Sigmoid colon (tissue), 7 donors: ENCODE measurements at places on chromosomes 4 and X. TPM values are rescaled to one million over a fixed set of nuclear protein-coding genes. Genes with fewer than 3 reads are reported as not detected.

The CPZ gene
- 8.3 TPM for total RNA-seq

The SGMS2 gene
- 179 TPM for total RNA-seq

The ZNF711 gene
- total RNA-seq = 2.0 TPM

The GPR50 gene
- not detected for total RNA-seq

The MAGEA11 gene
- not detected for total RNA-seq

The VMA21 gene
- 34.6 TPM for total RNA-seq

The UGT2A1 gene
- not detected for total RNA-seq

The RBM47 gene
- total RNA-seq = 7.2 TPM

The RGN gene
- total RNA-seq = 6.1 TPM

The SORBS2 gene
- 849 TPM for total RNA-seq

The CLDN34 gene
- total RNA-seq = 2.2 TPM

The MND1 gene
- 2.4 TPM for total RNA-seq

The RTL3 gene
- total RNA-seq = 1.8 TPM

The SHROOM4 gene
- total RNA-seq = 2.3 TPM

The SCRG1 gene
- 5.8 TPM for total RNA-seq

The KLF3 gene
- 38.7 TPM for total RNA-seq

The EXOC1L gene
- total RNA-seq = not detected

The ANXA3 gene
- total RNA-seq = 17.8 TPM

The QRFPR gene
- total RNA-seq = not detected

The ATP6AP2 gene
- total RNA-seq = 98.0 TPM
